ENCODE measurements at places on chromosomes 7 and 10.

- DNase-seq = no peak
Observed at GRCh38 chr7:108037741-108038140, 34.8 kb upstream of the LAMB1 start.

- no peak for DNase-seq
Observed at GRCh38 chr7:936386-937054, 18.0 kb downstream of the ADAP1 start.

DNA sequence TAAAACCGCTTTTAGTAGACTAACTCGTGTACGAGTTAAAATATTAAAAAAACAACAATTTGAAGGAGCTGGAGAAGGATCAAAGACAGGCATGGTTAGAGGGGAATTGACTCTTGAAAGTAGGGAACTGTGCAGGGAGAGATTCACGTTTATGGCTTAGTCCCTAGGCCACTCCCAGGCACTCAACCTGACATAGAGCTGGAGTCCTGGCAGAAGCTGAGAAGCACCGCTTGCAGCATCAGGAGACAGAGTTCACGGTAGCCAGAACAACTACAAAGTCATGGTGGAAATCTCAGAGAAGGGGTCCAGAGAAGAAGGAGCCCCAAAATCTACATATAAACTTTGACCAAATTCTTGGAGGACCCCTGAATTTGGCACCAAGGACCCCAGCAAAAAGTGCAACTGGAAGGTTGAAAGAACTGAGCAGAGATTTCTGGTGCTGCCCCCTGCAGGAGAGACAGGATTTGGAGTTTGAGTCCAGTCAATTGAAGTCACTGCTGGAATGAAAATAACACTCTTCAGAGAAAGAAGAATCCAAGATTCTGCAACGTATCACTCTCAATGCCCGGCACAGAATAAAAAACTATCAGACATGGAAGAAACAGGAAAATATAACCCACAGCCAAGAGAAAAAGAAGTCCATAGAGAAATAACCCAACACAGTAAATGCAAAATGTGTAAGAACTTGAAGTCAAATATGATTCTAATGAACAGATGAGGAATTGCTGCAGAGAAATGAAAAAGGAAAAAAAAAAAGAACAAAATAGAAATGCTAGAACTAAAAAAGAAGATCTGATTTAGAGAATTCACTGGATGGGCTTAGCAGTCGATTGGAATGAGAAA is 493.3 kb upstream of the PODXL start:
- DNase-seq = no peak

- DNase-seq = no peak
Observed at GRCh38 chr10:51405580-51406351, 293.6 kb downstream of the CSTF2T start.

- no peak for DNase-seq
Observed at GRCh38 chr10:27628621-27629020, 117.0 kb downstream of the MKX start.

- no peak for DNase-seq
Observed at GRCh38 chr7:158295966-158296797, 291.4 kb downstream of the PTPRN2 start.

DNA sequence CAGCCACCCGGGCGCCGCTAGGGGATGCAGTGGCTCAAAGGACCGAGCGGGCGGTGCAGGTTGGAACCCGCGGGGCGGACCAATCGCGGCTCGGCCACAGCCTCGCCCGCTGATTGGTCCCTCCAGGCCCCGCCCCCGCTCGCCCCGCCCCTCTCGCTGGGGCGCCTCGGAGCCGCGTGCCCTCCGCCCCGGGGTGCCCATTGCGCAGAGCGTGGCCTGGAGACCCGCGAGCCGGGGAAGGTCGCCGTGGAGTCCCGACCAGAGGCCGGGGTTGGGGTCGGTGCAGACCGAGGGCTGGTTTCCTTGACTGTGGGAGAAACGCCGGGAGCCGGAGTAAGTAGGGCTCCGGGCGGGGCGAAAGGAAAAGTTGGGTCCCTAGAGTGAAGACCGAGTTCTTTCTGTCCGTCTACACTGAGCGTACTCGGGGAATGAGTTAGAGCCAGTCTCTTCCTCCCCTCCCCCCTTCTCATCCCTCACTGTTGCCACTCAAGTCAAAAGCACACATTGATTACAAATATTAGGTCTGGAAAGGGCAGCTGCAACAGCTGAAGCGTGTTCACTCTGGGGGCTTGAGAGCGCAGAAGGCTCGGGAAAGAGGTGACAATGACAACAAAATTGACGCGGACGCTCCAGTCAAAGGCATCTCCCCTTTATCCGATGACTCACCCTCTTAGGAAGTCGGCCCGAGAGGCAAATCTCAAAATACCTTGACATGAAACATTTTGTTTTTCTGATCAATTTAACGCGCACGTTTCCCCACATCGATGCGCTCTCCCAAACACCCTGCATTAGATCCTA is 843 bp upstream of the GATA3 start:
- DNase-seq = peak; percentile 98

GRCh38 chr10:30581779-30582380 is 47.7 kb downstream of the LYZL2 start:
- DNase-seq = no peak

GRCh38 chr10:78599122-78599853 is 469.5 kb upstream of the ZMIZ1 start:
- DNase-seq = no peak

DNA sequence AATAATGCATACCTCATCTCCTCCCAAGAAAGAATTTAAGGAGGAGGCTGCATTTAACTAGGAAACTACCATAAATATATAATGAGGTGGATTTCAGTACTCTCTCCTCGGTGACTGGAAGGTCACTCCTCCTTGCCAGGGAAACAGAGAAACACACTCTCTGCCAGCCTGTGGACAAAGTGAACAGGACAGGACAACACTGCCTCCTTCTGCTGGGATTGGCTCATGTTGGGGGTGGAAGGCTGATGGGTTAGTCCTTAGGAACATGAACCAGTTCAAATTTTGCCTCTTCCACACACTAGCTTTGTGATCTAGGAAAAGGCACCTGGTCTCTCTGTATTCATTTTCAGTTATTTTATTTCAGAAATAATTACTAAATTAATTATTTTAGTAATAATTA is 50.6 kb upstream of the STEAP4 start:
- no peak for DNase-seq

DNA sequence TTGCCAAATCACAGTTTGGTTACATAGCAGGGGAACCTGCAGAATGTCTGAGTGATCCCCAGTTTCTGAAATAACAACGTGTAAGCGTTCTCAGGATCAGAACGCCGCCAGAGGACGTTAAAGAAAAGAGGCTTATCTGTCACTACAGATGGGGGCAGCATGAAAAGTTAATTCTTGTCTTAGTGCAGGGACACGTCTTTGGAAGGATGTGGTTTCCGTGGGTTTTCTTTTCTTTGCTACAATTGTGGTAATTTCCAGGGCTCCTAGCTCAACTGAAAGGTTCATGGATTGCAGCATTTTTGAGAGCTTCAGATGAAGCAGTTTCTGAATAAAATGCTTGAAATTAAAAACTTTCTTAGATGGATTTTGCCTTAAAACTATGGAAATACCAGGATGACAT is 106.6 kb downstream of the PRKCQ start:
- DNase-seq = no peak

DNA sequence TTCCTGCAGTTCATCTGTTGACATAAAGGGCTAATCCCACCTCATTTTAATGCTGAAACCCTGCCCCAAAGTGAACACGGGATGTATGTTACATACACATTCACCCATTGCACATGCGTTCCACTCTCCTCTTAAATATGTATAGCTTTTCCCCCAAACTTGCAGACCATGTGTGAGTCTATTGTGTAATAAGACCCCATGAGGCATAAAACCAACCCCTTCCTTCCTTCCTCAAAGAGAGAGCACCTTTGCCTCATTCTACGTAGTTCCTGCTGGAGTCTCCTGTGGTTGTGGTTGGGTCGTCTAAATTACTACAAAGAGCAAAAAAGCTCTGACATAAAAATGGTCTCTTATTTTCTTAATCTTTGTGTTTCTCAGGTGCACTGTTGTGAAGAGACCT is 345.7 kb upstream of the KLF6 start:
- DNase-seq = no peak

GRCh38 chr7:100639995-100640516 is 1.3 kb downstream of the TFR2 start:
- no peak for DNase-seq

- no peak for DNase-seq
Observed at GRCh38 chr7:80833289-80834268, 85.3 kb downstream of the SEMA3C start.

DNA sequence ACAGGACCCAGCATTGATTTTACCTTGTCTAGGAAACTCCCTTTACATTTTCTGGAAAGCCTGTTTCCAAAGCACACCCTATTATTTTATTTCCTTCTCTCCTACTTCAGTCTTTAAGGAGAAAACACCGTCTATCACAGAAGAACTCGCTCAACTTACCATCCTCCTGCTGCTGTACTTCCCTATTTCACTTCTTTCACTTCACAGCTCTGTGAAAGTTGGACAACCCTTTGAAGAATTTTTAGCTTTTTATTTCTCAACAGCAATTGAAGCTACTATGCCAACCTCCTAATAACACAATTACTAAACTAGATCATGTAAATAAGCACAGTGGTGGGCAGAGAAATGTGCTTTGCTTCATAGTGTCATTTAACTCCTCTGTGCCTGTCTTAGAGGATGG is 166.5 kb downstream of the TFEC start:
- no peak for DNase-seq

DNA sequence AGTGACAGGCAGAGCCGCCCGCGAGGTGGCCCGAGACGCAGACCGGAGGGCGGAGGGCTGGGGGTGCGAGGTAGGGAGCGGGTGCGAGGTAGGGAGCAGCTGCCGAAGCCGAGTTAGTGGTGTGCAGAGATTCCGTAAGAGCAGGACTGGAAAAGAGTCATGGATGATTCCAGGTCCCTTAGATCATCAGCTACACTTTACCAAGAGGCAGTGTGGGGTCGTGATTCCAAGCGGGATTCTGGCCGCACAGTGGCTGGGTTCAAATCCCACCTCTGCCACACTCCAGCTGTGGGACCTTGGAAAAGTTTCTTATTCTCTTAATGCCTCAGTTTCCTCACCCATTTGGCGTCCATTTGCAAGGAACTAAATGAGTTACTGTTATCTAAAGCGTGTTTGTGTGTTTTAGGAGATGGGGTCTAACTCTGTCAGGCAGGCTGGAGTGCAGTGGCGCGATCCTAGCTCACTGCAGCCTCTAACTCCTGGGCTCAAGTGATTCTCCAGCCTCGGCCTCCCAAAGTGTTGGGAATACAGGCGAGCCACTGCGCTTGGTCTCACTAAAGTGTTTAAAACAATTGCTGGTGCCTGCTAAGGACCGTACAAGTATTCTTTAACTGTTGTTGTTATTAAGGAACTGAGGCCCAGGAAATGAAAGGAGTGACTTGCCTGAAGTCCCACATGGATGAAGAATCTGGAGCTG is 1.1 kb downstream of the NDUFB2 start:
- no peak for DNase-seq

GRCh38 chr10:75430000-75430763 is 1.2 kb upstream of the LRMDA start:
- no peak for DNase-seq

GRCh38 chr10:31582365-31583052 is 263.5 kb downstream of the ZEB1 start:
- DNase-seq = no peak

DNA sequence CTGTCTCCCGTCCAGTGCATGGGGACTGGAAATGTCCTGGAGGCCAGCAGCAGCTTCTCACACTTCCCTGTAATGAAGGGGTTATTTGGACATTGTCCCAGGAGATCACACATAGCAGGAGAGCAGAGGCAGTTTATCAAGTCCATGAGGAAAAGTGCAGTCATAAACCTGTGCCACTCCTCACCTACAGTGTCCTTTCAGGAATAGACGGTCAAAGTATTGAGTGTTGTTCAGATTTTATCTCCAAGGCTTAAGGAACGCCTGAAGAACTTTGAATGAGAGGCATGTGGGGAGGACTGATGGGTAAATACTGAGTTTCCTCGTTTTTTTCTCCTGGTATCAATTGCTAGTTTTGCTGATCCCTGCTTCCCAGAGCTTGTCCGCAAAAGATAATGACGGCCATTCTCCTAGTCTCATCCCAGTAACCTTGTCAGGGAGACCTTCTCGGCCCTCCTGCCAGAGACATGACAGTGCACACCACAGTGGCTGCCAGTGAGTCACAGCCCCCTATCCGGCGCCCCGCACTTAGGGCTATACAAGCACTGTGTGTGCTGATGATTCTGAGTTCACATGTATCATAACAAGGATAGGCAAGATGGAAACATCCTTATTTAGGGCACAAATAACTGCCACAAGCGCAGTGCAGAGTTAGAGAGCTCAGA is 495.5 kb upstream of the MGMT start:
- no peak for DNase-seq

DNA sequence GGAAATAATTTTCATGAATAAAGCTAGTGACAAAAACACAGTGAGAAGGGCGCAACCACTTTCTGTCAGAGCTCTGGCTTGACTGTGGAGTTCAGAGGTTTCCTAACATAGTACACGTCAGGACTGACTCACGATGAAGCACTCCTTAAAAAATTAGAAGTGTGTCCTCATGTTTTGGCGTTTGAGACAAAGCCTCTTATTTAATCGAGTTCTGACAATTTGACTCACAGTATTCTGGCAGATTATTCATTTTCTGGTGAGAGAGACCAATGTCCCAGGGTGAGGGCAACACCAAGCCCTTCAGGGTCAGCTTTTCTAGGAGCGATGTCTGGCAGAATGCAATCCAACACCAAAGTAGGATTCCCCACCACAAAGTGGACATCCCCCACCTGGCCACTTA is 108.7 kb downstream of the DIP2C start:
- no peak for DNase-seq

GRCh38 chr7:44411306-44411705 is 79.2 kb downstream of the NUDCD3 start:
- DNase-seq = no peak

DNA sequence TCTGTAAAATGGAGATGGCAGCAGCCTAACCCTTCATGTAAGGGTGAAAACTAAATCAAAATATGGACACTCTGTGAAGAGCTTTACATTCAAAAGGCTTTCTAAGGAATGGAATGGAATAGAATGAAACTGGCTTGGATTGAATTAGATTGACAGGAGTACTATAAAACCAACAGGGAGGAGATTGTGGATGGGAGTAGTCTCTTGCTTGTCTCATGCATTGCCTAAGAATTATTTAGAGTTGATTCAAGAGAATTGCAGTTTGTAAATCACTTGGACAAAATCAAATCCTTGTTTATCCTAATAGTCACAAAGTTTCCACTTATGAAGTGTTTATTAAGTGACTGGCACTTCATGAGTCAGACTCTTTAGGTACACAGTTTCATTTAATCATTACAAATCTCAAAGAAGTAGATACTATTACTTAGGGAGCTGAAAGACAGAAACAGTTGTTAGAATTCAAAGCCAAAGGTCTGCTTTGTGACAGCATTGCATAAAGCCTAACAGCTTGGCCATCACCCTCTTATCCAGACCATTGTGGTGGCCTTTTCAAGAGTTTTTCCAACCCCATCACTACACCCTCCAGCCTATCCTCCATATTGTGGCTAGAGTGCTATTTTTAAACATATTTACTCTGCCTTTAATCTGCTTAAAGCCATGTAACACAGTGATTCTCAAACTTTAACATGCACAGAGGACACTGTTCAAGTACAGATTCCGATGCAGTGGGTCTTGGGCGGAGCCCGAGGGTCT is 91.9 kb upstream of the GHITM start:
- no peak for DNase-seq
